ENCODE measurements at places on chromosomes 4 and X.

DNA sequence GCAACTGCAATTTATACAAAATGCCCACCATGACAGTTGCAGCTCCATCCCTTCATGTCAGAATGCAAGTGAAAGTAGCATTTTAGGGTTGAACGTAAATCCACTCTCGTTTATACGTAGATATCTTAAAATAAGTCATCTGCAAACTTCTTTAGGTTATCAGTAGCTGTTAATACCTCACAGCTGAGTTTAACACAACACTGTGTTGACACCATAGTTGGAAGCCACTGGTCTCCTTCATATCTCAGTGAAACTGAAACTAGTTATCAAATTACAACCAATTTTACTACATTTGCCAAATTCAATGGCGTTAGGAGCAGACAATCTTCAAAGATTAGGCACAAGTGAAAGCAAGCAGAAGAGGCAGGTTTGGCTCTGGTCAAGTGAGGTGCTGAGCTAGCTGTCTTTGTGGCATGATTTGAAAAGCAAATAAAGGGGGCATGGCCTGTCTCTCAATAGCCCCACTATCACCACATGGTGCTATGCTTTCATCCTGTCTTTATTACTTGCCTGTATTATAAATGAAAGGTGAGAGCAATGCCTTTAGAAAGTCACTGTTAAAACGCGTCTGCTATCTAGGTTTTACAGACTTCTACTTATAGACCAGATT is 12.3 kb downstream of the PPP3CA start:
- no peak for DNase-seq

DNA sequence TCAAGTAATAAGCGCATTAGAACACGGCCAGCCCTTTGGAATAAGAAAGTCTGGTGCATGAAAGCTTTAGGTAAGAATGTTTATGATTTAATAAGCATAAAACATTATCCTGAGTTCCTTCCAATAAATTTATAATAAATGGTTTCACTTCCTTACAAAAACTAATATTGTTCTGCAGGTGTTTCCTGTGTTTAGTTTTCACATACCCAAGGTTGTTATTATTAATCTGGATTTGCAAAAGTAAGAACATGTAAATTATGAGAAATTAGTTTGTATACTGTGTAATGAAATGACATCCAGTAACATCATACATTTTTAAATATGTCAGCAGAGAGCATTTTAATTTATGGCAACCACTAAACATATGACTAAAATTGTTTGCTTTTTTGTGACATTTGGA is 72.1 kb downstream of the BANK1 start:
- DNase-seq: no peak

GRCh38 chr4:78313754-78314120 is 237.8 kb upstream of the ANXA3 start:
- DNase-seq: no peak

GRCh38 chr4:98374643-98375042 is 113.5 kb downstream of the RAP1GDS1 start:
- no peak for DNase-seq

DNA sequence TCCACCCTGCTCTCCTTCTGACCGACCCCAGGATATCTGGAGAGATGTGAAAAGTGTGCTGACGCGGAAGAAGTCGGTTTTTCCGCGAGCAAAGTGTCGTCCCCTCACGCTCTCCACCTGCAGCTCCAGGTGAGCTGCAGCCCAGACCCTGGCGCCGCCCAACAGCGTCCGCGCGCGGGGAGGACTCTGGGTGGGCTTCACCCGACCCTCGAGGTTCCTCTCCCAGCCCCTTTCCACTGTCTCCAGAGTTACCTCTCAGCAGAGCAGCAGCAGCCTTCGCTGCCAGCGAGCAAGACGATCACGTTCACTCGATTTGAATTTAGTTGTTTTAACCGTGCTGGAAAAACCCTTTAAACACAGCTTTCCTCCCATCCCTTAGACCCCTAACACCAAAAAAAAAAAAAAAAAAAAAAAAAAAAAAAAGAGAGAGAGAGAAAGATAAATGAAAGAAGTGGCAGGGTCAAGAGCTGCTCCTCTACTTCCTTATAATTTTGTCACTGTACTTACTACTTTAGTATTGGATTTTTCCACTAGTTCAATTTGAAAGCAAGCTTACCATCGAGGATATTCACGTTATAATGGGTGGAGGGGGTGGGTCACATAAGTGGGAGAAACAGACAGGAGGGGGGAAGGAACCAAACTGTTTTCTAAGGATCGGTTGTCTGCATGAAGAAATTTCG is 758 bp upstream of the NR3C2 start:
- no peak for DNase-seq

DNA sequence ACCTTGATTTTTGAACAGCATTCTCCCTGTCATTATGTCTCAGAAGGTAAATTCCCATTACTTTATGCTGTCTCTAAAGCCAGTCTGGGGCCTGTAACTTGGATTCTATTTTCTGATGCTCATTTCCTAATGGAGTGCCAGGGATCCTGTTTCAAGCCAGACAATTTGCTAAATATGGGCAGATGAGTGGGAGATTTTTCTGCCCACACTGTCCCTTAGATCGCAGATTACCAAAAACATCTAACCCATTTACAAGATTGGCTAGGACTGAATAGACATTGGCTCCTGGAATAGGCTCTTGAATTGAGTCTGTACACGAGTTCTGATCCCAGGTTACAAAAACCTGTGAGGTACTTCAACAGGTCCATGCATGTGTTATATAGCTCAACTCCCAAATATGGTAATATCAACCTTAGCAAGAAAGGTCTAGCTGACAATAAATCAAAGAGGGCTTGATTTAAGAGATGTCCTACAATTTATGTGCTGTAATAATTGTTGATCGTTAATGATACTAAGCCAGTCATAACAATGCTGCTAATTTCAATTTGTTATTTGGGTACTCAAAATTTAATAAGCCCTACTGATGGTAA is 5.7 kb downstream of the GPC3 start:
- DNase-seq: no peak

DNA sequence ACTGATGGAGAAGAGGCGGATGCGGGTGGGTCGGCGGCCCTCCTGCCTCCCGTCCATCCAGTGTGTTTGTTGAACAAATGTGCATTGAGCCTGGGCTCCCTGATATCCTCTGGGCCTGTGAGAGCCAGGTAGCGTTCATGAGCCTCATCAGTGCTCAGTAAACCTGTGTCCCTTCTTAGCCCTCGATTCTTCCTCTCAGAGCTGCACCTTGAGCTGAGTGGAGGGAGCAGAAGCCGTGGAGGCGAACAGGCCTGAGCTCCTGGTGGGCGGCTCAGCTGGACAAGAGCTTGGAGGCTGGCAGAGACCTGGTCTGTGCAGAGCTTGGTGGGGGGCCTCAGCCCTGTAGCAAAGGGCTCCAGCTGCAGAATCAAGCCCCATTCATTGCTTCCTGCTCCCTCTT is 112.1 kb downstream of the SORCS2 start:
- no peak for DNase-seq

DNA sequence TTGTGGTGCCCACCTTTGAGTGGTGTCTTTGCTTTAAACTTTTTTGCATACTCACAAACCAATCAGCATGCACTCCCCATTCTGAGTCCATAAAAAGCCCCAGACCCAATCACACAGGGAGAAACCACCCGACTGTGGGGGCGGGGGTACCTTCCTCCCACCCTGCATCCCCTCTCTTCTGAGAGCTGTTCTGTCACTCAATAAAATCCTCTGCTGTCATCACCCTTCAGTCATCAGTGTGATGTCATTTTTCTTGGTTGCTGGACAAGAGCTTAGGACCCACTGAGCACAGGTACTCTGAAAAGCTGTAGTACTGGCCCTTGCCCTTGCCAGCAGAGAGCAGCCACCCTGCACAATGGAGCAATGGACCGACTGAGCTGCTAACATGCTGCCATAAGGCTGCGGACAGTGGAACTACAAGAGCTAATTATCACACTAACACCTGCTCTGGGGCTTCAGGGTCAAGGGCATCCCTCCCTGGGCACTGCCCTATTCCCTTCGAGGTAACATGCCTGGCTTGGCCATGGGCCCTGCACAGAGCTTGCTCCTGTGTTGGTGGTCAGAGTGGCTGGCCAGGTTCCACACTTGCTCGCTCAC is 62.9 kb upstream of the PGRMC2 start:
- DNase-seq: no peak

Data from activated CD8-positive, alpha-beta memory T cell treated with anti-CD3 and anti-CD28 coated beads for 1 hour (primary cell).